ENCODE measurements at places on chromosomes 3 and 15.

- no peak for DNase-seq
Measured at GRCh38 chr3:64718976-64719375, 31.2 kb upstream of the ADAMTS9 start.

- DNase-seq: no peak
Measured at GRCh38 chr15:79702621-79703020, 194.2 kb downstream of the MTHFS start.

GRCh38 chr3:137845666-137846065, 81.6 kb downstream of the SOX14 start:
- DNase-seq: no peak

- peak; percentile 11 for DNase-seq
Measured at GRCh38 chr3:151816091-151816604, 2.2 kb downstream of the AADAC start.

Data from left colon (tissue), 2 donors.